ENCODE measurements at places on chromosomes 6 and 20.

DNA sequence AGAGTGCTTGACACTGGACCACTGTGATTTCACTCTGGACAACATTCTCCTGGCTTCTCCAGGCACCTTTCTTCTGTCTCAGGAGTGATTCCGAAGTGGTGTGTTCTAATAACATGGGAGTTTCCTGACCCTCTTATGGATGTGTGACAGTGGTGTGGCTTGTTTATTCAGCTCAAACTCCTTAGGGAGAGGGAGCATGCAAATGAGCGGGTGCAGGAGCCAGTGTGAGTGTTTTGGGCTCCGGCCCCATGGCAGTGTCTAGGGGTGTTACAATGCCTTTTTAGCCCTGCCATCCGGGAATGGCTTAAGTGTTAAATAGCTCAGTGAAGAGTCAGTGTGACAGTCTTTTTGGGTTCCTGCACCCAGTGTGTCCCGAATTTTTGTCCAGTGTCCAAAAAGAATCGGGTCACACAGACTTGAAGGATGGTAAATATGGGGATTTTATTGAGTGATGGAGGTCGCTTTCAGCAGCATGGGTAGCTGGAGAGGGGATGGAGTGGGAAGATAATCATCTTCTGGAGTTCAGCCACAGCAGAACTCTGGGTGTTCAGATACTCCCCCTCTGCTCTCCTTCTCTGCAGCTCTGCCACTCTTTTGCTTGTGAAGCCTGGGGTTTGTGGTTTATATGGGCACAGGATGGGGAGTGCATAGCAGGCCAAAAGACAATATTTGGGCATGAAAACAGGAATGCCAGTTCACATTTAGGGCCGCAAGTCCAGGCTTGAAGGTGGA is 928.9 kb upstream of the CITED2 start:
- DNase-seq = no peak

DNA sequence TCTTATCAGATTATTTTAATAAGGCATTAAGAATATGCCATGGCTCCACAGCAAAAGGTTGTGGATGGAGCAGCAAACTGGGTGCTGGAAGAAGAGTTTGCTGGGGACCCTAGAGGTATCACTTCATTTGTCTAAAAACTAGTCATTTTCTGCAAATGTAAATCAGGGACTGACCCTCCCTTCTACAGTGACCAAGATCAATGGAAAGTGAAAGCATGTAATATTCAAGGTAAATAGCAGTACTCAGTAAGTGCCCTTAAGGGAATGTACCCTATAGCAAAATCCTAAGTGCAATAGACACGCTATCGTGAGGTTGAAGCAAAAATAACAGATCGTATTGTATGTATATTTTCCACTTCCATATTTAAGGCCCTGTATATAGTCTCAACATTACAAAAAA is 38.7 kb downstream of the TRDN start:
- no peak for DNase-seq

DNA sequence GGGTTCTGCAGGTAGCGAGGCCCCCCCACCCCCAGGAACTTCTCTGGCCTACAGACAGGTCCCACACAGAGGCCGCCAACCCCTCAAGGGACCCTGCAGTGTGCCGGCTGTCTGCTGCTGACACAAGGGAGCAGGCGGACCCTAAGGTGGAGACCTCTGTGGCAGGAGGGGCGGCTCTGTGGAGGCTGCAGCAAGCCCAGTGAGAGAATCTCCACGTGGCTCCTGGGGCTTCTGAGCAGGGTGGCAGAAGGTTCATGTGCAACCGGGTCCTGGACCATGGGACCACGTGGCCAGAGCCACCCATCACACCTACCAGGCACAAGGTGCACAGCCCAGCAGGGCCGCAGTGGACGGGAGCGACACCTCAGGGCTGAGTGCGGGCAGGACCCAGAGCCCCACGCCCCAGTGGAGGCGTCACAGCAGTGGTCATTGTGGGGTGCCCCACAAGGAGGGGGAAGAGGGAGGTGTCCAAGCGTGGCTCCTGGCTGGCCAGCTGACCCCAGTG is 4.3 kb downstream of the ARFRP1 start:
- DNase-seq = no peak

DNA sequence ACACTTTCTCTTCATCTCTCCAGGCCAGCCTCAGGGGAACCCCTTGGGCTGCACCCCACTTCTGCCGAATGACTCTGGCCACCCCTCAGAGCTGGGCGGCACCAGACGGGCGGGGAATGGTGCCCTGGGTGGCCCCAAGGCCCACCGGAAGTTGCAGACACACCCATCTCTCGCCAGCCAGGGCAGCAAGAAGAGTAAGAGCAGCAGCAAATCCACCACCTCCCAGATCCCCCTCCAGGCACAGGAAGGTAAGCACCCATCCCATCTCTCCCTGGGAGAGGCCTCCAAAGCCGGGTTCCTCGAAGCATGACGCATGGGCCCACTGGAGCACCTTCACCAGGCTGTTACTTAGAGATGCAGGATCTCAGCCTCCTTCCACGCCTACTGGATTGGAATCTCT is 11.3 kb downstream of the MDFI start:
- DNase-seq = no peak

GRCh38 chr20:1788044-1788443 is 107.2 kb upstream of the SIRPA start:
- DNase-seq = no peak

- no peak for DNase-seq
Observed at GRCh38 chr6:123316733-123317323, 319.9 kb downstream of the TRDN start.

DNA sequence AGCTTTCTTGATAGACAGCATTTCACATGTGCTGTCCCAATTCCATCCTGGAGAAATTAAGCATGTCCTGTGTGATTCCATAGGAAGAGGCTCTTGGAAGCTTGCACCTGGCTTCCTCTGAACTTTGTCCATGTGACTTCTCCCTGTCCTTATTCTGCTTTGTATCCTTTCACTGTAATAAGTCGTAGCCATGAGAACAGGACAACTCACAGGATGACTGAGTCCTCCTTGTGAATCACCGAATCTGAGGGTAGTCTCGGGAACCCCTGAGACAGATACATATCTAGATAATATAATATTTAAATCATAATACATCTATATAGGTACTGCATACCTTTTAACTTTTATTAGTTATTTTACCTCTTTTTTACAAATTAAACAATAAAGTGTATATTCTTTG is 156.7 kb upstream of the THEMIS start:
- no peak for DNase-seq

- DNase-seq = no peak
Observed at GRCh38 chr6:152206072-152206818, 398.8 kb downstream of the ESR1 start.

GRCh38 chr6:156825475-156825874 is 48.3 kb downstream of the ARID1B start:
- DNase-seq = no peak

- no peak for DNase-seq
Observed at GRCh38 chr20:19907326-19908056, 109.7 kb upstream of the NAA20 start.

- no peak for DNase-seq
Observed at GRCh38 chr6:115729036-115729435, 331.7 kb downstream of the FRK start.

DNA sequence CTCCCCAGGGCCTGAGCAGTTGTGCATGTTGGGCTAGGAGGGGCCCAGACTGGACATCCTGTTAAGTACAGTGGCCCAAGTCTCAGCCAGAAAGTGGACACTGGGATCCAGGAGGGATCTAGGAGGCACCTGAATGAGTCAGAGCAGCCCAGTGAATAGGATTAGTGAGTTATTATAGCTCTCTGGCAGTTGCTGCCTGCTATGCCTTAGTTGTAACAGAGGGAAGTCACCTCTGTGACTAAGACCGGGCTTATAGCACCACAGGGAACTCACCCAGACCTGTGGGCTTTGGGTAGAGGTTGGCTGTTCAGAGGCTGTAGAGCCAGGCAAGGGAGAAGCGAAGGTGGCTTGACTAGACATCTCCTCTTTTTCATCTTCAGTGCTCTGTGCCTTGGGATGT is 39.0 kb upstream of the AAR2 start:
- DNase-seq = no peak

GRCh38 chr20:62457098-62457497 is 18.7 kb downstream of the GATA5 start:
- DNase-seq = no peak

Data from GM12891 (cell line).